Globus pallidus (tissue), 1 donor: ENCODE measurements at places on chromosomes 7 and 10.

GRCh38 chr10:110609605-110610004 lies 34.5 kb upstream of the RBM20 start:
- no peak for DNase-seq

- DNase-seq, result no peak
These were observed 108.7 kb downstream of the DOCK1 start for GRCh38 chr10:127013691-127014473.

- no peak for DNase-seq
These were observed 2.9 kb upstream of the CD36 start for GRCh38 chr7:80635533-80635932.

DNA sequence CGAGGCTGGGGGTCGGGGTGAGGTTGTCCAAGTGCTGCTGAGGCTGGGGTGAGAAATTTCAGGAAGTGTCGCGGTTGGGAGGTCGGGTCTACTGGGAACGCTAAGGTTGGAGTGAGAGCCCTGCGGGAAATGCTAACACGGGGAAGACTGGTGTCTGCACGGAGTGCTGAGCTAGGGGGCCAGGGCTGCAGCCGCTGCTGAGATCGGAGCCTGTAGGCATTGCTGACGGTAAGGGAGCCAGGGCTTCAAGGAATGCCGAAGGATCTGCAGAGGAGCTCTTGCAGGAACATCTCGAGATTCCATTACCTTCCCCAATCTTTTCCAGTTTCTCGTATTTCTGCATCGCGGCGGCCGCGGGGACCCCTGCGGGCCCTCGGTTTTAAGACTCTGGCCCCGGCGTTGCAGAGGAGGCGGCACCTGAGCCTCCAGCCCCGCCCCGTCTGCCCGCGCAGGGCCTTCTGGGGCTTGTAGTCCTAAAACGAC lies at the start of gene CDK5:
Gene CDK5, minus strand, starts transcription at position 392 of the 483 bp plus-strand sequence. Its CDS starts 49 bp downstream, at position 343.
- DNase-seq, result no peak

DNA sequence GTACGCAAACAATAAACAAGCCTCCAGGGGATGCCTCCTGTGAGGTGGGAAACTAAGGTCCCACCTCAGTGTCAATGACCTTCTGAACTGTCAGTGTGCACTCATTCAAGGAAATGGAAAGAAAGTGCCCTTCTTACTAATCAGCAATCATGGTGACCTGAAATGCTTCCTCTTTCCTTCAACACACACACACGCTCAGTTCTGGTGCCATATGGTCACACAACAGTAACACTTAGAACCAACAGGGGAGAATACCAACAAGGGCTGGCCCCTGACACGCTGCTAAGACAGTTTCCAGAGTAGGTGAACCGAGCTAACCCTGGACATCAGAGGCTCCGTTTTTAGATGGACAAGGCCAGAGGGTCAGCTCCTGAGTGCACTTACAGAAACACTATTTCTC lies 42.1 kb upstream of the EFCAB10 start:
- no peak for DNase-seq

DNA sequence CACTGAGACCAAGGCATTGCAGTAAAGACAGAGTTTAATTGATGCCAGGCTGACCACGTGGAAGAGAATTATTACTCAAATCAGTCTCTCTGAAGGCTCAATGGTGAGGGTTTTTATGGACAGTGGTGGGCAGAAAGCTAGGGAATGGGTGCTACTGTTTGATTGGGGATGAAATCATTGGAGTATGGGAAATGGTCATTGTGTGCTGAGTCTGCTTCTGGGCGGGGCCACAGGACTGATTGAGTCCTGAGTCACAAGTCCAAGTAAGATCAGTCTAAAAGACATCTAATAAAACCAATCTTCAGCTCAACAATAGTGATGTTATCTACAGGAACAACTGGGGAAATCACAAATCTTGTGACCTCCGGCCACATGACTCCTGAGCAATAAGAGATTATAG lies 868.4 kb downstream of the SORCS3 start:
- DNase-seq, result no peak

DNA sequence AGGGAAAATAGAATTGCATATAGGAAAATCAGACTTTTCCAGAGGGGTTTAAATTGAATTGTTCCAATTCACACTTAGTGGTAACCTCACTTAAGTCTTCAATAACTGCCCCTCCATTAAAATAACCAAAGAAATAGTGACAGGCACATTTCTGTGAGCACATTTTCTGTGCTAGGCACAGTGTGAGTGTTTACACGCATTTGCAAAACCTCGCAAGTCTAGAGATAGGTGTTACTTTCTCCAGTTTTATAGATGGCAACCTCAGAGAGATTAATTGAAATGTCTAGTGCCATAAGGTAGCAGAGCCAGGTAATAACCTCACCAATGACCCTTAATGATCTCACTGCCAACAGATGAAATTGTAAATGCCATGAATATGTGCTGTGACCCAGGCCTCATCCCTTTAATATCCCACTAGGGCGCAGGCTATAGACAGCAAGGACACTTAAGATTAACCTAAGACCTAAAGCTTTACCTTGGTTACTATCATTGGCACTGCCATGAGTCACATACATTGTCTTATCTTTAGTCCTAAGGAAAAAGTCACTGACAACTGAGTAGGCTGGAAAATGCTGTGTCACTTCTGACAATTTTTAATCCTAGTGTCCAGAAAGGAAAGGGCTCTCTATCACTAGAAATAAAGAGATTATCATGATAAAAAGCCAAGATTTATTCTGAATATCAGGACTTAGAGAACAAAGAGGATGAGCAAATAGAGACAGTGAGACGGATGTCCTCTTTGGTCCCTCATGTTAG lies 187.8 kb downstream of the PPP1R17 start:
- no peak for DNase-seq
